Skeletal muscle cell (primary cell): ENCODE measurements at places on chromosomes 4 and X.

DNA sequence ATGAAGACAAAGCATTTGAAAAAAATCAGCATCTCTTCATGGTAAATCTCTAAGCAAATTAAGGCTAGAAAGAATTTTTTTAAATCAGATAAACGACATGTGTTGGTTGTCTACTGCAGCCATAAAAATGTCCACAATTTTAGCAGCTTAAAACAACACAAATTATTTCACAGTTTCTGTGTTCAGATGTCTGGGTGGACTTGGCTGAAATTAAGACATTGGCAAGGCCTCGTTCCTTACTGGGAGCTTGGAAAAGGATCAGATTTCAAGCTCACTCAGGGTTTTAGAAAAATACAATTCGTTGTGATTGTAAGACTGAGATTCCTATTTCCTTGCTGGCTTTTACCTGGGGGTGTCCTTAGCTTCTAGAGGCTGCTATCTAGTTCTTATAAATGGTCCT, 1470.6 kb downstream of the PCDH19 start:
- no peak for DNase-seq

- no peak for DNase-seq
Measured at GRCh38 chrX:65035446-65035770, 59.2 kb upstream of the ZC4H2 start.

DNA sequence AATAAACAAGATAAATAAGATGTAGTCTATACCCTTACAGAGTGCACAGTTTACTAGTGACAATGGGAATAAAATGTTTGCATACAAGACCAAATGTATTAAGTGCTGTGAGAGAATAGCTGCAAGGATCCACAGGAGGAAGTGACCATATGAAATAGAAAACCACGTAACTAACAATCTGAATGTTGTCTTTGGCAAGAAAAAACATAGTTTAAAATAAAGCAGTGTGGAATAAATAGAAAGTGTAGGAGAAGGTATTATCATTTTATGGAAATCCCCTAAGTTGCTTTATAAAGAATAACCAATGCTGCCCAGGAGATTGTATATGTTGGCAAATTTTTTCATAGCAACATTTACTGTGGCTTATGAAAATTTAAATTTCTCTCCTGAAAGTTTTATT, 116.1 kb downstream of the PCDH7 start:
- DNase-seq: no peak

DNA sequence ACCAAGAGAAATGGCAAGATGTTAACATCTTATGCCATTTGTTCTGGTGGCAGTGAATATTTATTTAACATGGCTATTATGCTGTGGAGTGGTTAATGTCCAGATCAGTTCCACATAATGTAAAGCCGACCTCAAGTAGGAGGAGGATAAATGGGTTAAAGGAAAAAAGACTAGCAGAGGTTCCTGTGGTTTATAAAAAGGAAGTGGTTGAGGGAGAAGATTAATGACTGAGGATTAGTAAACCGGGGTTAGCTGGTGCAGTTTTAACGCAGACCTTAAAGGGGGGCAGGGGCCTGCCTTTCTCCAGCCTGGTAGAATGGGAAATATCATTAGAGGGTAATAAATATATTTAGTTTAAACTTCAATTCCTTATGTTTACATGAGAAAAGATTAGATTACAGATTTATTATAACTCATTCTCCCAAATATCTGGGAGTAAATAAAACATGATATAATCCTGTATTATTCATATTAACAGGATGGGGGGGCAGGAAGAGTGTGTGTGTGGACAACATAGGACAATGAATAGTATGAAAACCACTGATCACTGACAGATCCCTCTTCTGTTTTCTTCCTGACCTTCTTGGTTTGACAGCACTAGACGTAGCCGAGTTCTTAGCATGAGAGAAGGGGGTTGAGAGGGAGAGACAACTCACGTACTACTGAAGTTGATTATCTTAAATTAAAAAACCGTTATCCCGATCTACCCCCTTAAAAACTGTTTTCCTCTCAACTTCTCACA, 124.1 kb upstream of the LIMCH1 start:
- no peak for DNase-seq

- DNase-seq: no peak
Measured at GRCh38 chrX:117839544-117839943, 277.1 kb downstream of the KLHL13 start.

DNA sequence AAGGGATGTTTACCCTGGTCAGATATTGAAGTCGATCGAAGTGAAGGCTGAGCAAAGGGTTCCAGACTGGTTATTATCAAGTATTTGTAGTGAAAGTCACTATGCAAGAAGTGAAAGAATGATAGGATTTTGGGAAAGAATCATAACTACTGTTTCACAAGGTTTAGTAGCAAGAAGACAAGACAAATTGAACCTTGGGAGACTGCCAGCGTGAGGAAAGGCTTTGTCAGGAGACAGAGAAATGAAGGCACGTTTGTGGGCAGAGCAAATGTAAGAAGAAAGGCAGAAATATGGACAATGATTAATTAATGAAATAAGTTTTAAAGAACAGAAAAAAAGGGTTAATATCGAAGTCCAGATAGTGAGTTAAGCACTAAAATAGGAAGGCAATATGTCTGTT, 456.8 kb downstream of the TRIML1 start:
- no peak for DNase-seq

DNA sequence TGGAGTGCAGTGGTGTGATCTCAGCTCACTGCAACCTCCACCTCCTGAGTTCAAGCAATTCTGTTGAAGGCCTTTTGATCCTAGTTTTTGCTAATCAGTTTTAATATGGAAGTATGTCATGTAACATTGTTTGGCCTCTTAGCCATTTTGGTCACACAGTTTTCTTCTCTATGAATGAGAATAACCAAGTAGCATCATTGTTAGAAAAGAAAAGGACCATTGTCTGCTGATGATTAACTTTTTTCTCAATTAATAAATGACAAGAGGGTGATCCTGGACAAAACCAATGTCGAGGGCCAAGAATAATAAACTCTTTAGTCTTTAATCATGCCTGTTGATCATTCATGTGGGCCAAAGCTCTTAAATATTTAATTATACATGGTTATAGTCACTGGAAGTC, 289.3 kb upstream of the MAGEB2 start:
- no peak for DNase-seq

- DNase-seq: no peak
Measured at GRCh38 chr4:163976588-163976987, 482.1 kb downstream of the TMA16 start.

GRCh38 chr4:184498598-184498997, 24.2 kb upstream of the IRF2 start:
- no peak for DNase-seq

- no peak for DNase-seq
Measured at GRCh38 chrX:11159149-11159548, 48.0 kb downstream of the HCCS start.

GRCh38 chr4:78543424-78544125, 8.0 kb upstream of the ANXA3 start:
- DNase-seq: no peak

- peak; percentile 77 for DNase-seq
Measured at GRCh38 chr4:181674315-181674875, 568.8 kb upstream of the TENM3 start.

- no peak for DNase-seq
Measured at GRCh38 chr4:76257824-76258223, 6.3 kb downstream of the FAM47E start.

DNA sequence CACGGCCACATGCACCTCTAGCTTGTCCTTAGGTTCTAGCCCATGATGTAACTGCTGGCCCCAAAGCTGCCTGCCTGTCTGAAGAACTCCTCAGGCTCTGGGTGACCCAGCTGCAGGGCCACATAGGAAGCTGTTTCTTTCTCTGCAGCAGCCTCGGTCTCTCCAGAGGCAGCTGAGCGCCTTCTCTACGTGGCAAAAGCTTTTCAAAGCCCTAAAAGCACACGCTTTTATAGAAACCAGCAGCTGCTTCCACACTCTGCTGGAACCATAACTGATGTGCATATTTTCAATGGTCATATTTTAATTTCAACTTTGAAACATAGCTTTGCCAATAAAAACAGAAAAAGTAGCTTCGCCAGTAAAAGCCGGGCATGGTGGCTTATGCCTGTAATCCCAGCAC, 37.4 kb downstream of the FAM53A start:
- no peak for DNase-seq

GRCh38 chr4:175813821-175814220, 1.8 kb upstream of the GPM6A start:
- DNase-seq: no peak
